ENCODE measurements at places on chromosomes 7 and 10.

DNA sequence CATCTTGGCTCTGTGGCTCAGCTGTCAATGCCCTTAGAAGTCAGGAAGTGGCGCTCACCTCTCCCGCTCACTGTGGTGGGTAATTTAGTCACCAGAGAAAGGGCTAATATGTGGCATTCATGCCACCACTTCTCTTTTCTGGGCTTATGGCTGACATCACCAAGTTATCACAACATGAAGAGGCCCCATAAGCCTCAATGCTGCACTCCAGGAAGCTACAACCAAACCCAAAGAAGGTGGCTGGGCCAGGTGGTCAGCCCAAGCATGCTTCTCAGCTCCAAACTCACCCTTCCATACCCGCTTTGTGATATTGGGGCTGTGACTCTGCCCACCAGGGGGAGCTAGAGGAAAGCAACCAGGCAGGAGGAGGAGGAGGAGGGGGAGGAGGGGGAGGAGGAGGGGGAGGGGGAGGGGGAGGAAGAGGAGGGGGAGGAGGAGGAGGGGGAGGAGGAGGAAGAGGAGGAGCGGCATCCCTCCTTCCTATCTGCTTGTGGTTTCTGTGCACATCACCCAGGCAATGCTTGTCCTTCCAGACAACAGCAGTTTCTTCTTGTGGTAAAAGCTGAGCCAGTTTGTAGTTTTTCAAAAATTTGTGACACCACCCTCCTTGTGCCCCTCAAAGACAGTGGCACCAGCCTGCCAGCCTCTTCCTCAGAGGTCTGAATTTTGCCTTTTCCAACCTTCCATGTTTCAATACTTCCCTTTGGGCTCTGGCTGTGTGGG is 42.1 kb downstream of the CYP26A1 start:
- peak; percentile 70 for DNase-seq

- no peak for DNase-seq
Measured at GRCh38 chr10:91146146-91146545, 74.3 kb upstream of the PCGF5 start.

DNA sequence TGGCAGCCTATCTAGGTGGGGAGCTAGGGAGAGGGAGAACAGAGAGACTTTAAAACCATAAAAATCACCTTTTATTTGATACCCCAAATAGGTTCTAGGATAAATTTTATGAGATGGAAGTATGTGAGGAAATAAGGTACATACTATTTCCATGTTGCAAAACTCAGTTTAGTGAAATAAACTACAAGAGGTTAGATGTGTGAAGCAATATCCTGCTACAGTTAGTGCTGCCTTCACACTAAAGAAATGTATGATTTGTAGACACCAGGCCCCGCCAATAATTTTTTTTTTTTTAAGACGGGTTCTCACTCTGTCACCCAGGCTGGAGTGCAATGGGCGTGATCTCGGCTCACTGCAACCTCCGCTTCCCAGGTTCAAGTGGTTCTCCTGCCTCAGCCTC is 34.4 kb upstream of the RSBN1L start:
- DNase-seq: no peak

GRCh38 chr10:59271160-59271559 is 91.2 kb downstream of the FAM13C start:
- DNase-seq: no peak

DNA sequence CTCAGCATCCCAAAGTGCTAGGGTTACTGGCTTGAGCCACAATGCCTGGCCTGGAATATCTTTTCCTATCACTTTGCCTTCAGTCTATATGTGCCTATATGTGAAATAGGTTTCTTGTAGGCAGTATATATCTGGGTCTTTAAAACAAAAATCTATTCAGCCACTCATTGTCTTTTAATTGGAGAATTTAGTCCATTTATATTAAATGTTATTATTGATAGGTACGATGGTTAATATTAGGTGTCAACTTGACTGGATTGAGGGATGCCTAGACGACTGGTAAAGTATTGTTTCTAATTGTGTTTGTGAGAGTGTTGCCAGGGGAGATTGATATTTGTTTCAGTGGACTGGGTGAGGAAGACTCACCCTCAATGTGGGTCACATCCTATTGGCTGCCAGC is 73.4 kb downstream of the FBXL13 start:
- no peak for DNase-seq

DNA sequence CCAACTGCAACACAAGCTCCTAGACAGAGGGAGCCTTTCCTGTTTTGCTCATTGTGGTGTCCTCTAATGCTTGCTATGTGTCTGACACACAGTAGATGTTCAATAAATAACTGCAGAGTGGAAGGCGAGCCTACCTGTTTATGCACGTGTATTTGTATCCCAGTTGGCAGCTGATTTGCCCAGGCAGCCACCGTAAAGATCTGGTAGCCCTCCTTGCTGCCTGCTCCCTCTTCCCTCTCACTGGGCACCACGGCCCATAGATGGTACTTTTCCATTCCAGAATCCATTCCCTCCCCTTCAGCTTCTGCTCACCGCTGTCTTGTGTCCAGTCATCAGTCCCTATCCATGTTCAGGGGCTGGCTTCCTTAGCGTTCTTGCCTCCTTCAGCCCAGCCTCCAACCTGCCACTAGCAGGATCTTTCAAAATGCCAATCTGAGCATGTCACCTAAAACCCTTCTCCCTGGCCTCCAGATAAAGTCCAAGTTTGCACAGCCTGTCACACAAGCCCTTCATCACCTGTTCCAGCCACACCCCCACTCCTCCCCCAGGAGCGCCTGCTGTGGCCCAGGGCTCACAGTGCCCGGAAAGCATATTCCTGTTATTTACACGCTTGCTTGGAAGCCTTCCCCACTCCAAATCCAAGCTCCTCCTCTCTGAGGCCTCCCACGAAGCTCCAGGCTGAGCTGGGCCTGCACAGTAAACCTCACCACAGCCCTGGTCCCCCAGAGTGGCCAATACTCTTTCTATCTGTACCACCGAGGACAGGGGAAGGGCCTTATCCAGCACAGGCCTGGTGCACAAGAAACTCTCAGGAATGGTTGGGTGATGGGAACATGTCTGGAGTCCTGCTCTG is 21.0 kb downstream of the ZCCHC24 start:
- no peak for DNase-seq

GRCh38 chr7:141014125-141014523 is 628 bp downstream of the MRPS33 start:
- no peak for DNase-seq

GRCh38 chr7:44697136-44698045 is 51.3 kb upstream of the ZMIZ2 start:
- no peak for DNase-seq

DNA sequence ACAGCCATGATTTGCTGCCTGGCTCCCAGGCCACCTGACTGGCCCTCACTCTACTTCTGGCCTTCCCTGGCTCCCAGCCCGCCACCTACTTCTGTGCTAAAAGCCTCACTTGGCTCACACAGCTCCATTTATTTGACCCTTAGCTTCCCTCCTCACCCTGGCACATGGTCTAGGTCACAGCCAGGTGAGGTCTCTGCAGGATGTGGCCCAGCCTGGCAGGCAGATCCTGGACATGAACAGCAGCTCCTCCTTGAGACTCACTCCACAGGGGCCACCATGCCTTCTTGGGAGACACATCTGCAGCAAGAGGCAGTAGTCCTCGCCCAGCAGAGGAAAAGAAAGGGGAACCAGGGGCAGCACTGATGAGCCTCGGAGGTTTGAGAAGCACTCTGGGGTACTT is 64.6 kb downstream of the GRID1 start:
- DNase-seq: no peak

DNA sequence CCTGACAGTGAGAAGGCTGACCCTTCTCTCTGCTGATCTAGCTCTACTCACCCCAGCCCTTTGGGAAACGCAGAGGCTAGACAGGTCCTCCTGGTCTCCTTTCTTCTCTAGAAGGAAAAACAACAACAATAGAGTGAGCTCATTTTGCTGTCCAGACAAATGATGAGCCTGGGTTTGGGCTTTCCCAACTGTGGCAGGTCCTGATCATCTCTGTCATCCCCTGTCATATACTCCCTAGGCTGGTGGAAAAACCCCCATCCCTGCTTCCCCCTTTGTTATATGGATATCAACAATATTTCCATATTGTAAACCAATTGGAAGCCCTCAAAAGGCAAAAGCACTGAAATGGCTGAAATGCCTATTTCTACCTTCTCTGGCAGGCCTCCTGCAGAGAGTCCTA is 9.2 kb upstream of the DDIT4 start:
- DNase-seq: no peak

GRCh38 chr7:133436014-133436428 is 183.1 kb downstream of the EXOC4 start:
- no peak for DNase-seq

- DNase-seq: no peak
Measured at GRCh38 chr7:143455942-143456341, 12.7 kb downstream of the TAS2R60 start.

DNA sequence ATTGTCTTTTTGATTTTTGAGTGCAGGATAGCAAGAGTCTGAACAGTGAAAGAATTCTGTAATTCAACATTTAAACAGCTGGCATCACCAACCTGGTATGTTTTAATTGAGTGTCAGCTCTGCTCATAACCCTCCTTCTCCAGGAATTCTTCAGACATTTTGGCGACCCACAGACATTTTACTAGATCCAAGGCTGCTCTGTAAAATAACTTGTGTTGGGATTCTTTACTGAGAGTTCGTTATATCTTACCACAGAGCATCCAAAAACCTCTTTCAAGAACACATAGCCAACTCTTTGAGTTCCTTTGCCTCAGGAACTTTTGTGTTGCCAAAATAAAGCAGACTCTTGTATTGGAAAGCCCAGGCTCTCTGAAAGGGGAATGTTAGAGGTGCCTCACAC is 27.7 kb upstream of the SORCS3 start:
- no peak for DNase-seq

GRCh38 chr7:44637788-44638594 is 31.6 kb downstream of the OGDH start:
- DNase-seq: no peak

DNA sequence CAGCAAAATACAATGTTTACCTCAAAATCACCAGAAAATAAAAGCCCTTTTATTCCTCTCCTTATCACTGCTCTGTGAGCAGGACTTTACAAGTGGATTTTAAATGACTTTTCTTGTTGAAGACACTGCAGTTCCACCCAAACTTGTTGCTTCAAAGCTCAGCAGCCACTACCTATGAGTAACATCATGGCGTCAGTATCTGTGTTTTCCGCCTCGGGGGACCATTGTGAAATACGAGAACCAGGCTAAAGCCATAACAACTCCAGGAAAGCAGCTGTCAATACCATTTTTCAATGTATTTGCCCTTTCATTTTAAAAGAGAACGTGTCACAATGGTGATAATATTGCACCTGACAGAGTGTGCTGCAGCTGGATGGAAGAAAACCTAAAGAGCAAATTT is 284.0 kb upstream of the RNF32 start:
- no peak for DNase-seq

DNA sequence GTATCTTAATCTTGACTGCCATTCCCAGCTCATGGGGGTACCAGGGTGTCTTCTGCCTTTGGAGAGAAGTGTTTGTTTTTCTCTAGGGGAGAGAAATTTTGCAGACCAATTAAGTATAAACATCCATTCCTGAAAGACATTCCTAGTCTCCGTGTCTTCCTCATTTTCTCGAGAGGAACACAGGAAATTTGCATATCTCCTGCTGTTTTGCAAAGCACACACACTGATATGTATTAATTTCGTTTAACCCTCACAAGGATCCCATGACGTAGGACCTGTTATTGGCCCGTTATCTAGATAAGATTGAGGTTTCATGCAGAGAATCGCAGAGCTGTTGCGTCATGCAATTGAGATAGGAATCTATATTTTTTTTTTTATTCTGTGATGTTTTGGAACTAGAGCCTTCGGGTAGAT is 944 bp downstream of the RHBDD2 start:
- DNase-seq: no peak

GRCh38 chr10:68543004-68543918 is 15.9 kb upstream of the SLC25A16 start:
- no peak for DNase-seq

- DNase-seq: no peak
Measured at GRCh38 chr10:85917601-85918000, 449.0 kb downstream of the GRID1 start.

GRCh38 chr10:60980997-60981396 is 37.0 kb upstream of the RHOBTB1 start:
- no peak for DNase-seq

DNA sequence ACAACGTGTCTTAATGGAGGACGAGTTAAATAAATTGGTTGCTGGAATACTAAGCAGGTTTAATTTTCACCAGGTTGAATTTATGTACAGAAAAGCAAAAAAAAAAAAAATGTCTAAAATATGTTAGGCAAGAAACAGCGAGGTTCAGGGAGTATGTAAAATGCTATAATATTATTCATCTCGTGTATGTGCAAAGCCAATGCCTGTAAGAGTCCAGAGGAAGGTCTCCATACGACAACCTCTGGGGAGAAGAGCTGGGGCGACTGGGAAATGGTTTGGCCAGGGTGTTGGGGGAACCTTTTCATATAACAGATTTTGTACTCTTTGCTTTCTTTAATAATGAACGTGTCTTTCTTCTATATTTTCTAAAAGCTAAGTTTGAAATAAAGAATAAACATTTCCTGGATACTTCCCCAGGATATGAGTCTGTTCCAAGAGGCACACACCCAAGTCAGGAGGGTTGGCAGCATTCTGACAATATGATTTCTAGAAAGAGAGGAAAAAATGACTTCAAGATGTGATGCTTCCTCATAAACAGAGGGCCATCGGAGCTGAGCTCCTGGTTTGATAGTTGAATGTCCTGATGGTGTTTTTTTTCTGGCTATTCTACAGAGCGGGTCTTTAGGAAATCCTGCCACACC is 208.6 kb upstream of the MGMT start:
- DNase-seq: no peak

DNA sequence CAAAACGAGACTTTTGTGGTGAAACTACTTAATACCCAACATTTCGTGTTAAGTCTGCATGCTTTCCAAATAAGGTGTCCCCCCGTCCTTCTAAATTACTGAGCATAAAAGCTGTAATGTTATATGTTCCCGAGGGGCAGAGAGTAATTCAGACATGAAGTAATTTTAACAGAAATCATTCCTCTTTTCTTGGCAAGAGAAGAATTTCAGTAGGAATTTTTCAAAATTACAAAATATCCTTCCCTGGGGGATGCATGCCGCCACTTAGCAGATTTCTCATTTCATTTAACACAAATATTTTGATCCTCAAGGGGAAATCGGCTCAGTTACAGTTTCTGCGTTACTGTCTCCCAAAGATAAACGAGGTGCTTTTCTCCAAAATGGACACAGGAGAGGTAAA is 213.2 kb upstream of the RHOBTB1 start:
- DNase-seq: no peak

GRCh38 chr10:29471544-29471859 is 163.3 kb downstream of the SVIL start:
- no peak for DNase-seq

GRCh38 chr7:14487701-14488395 is 414.7 kb downstream of the DGKB start:
- DNase-seq: no peak
